KBM-7 (cell line): ENCODE measurements at places on chromosomes 12 and 14.
A peak's percentile ranks its signal among the peaks of the same experiment; 100 is the strongest.

GRCh38 chr12:122726080-122726558 is 4.5 kb downstream of the HCAR1 start:
- DNase-seq, result peak; percentile 89

DNA sequence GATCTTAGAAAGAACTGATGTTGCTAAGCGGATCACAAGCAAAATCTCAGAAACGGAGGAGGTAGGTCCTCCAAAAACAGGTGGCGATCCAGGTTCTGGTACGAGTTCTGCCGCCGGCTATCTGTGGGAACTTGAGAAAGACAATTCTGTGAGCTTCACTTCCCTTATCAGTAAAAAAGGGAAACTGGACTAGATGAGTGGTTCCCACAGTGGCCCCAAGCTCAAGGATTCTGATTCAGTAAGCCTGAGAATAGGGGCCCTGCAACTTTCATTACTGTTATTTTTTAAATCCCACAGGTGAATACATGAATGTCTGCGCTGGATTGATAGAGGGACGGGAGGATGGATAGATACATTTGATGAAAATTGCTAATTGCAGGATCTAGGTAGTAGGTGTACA is 160.2 kb downstream of the PPM1H start:
- peak; percentile 27 for DNase-seq

- DNase-seq, result no peak
These were observed 68.3 kb downstream of the DERA start for GRCh38 chr12:15979096-15980092.

DNA sequence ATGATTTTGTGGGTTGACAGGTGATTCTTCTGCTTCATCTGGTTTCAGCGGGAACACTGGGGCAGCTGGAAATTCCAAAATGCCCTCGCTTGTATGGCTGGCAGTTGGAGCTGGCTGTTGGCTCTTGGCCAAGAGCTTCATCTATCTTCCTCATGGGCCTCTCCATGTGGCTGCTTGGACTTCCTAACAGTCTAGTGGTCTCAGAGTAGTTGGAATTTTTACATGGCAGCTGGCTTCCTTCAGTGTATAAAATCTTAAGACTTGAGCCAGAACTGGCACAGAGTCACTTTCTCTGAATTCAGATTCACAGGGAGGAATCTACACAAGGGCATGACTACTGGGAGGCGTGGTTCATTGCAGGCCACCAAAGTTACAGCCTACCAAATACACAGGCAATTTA is 204.9 kb upstream of the RMST start:
- no peak for DNase-seq

DNA sequence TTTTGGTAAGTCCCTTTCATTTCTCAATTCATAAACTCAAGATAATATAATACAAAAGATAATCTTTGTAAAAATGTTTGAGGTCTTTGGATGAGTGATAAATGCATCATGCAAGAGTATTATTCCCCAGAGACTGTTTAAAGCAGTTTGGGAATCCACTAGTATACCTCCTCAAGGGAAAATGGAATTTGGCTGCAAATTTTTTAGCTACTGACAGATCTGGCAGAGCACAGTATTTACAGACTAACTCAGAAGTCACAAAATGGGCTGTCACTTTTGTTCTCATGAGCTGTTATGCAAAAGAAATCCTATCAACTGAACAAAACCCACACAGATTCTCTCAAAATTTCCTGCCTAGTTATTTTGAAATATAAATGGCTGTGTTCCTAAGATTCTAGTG is 9.9 kb downstream of the SPIC start:
- no peak for DNase-seq

GRCh38 chr12:65720136-65721130 is 103.8 kb upstream of the HMGA2 start:
- DNase-seq, result no peak

GRCh38 chr14:21440859-21441258 is 15.1 kb downstream of the CHD8 start:
- peak; percentile 44 for DNase-seq

- DNase-seq, result peak; percentile 45
These were observed 4.1 kb downstream of the TUBA1B start for GRCh38 chr12:49126852-49127763.

GRCh38 chr12:108337235-108338223 is 1.6 kb downstream of the CMKLR1 start:
- DNase-seq, result peak; percentile 48

GRCh38 chr12:115312901-115313300 is 628.9 kb upstream of the TBX3 start:
- no peak for DNase-seq

DNA sequence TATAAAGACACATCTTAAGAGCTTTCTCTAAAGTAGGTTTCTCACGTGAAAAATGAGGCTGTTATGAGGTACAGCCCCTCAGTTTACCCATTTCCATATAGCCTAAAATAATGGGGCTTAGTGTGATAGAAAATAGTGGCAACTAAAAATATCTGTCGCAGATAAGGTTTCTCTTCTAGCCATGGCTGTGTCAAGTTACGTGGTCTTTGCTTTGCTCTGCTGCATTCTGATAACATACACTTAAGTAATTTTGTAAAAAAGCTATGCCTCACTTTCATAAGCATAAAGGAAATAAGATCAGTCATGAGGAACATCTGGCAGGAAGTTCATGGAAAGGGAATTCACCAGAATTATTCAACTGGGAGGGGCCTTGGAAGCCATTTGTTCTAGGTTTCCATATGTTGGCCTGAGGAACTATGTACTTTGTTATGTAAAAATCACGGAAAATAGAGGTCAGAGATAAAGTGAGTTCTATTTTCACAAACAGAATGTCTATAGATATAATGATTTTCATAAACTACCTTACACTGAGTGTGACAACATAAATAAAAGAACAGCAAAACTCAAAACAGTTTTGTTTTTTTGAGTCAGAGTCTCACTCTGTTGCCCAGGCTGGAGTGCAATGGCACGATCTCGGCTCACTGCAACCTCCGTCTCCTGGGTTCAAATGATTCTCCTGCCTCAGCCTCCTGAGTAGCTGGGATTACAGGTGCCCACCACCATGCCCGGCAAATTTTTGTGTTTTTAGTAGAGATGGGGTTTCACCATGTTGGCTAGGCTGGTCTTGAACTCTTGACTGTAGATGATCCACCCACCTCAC is 195.6 kb upstream of the KRR1 start:
- DNase-seq, result peak; percentile 69

DNA sequence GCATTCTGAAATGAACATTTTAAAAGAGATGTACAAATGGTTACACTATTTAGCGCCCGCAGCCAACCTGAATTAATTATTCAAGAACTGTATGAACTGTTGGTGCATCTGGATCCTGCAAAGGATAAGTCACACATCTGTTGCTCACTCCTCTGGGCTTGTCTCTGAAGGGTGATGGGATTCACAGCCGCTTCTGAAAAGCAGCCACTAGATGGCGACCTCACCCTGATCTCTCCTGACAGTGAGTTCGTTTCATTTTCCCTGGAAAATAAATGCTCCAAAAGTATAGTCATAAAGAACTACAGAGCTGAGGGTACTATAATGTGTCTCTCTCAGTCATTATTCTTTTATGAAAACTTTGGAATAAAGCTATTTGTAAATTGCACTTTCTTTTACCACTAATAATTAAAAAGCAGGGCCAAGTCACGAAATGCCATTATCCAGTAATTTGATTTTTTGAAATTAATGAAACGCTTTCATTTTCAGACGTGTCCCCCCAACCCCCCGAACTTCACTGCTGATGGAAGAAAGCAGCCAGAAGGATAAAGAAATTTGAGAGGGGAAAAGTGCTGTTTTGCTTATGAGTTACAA is 789.6 kb downstream of the NRXN3 start:
- DNase-seq, result peak; percentile 59

GRCh38 chr12:52438305-52439301 is 4.4 kb upstream of the KRT75 start:
- DNase-seq, result no peak

DNA sequence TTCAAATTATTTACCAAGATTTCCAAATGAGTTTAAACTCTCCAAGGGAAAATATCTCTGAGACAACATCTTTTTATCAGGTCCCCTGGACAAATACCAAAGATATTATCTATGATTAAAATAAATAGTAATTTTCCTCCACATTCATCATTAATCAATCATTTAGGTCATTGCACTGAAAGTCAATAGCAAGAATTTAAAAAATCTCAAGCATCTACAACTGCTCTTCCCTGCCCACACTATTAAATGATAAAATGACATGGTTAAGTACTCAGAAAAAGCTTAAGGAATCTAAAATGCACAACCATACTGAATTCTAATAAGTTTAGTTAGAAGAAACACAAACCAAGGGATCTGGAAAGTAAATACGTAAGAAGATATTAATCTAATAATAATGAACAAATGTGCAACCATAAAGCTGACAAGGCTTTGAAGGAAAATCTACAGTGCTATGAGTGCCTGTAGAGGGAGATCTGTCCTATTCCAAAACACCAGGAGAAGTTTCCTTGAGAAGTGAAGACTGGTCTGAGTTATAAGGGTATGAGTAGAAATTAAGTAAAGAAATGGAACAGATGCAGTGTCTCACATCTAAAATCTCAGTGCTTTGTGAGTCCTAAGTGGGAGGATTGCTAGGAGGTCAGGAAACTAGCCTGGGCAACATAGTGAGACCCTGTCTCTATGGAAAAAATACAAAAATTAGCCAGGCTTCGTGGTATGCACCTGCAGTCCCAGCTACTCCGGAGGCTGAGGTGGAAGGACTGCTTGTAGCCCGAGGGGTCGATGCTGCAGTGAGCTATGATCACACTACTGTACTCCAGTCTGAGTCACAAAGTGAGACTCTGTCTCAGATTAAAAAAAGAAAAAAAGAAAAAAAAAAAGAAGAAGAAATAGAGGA is 19.2 kb downstream of the INTS13 start:
- DNase-seq, result no peak

GRCh38 chr12:41908206-41908605 is 236.5 kb downstream of the GXYLT1 start:
- no peak for DNase-seq

DNA sequence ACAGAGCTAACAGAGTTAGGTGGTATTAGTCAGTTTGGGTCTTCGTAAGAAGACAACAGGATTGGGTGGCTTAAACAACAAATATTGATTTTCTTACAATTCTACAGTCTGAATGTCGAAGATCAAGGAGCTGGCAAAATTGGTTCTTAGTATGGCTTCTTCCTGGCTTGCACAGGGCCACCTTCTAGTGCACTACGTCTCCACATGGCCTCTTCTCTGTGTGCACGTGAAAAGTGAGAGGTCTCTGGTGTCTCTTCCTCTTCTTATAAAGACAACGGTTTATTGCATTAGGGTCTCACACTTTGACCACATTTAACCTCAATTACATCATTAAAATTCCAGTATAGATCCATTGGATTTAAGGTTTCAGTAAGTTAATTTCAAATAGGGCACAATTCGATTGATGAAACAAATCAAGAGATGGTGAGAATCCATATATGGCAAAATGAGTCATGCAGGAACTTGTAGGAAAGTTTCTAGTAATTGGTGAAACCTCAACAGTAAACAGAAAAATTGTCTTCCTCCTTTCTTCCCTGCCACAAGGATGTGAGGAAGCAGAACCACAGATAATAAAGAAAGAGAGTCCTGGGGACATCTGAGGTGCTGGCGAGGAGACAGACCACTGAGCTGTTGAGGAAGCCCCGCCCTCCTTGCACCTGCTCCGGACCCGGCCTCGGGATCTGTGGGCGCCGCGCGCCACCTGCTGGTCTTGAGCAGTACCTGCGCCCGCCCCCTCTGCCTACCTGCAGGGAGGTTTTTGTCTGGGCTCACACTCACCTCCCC is 846.7 kb downstream of the TMEM121 start:
- DNase-seq, result peak; percentile 67

- DNase-seq, result peak; percentile 21
These were observed 125.7 kb upstream of the KRAS start for GRCh38 chr12:25376407-25376806.

DNA sequence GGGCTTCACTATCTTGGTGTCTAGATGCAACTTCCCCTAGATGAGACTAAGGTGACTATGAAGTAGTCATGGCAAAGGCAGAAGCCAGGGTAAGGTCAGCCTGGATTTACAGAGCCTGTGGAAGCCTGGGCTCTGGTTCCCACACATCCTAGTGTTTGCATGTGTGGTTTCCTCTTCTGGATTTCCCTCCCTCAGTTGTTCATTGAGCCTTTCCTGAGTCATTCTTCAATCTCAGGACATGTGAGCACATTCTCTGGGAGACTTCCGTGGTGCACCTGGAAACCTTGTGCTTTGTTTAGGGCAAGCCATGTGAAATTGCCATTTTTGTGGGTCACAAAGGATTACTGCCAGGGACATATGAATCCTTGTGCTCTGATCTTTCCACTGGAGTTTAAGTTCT is 236.6 kb downstream of the C12orf75 start:
- DNase-seq, result no peak

DNA sequence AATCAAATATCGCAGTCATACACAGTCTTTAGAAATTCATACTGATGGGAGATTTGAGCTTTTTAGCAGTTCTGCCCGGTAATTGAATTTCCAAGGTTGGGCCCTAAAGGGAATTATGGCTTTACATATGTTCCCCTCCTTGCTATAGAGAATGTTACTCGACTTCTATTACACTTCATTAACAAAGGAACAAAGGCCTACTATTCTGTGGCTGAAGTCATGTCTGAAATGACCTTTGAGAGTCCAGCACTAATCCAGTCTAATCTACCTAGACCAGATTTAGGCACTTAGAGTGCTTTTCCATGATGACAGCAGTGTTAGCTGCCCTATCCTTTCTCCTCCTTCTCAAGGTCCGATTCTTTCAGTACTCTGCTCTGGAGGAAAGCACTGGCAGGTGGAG is 305.3 kb downstream of the MED13L start:
- no peak for DNase-seq

DNA sequence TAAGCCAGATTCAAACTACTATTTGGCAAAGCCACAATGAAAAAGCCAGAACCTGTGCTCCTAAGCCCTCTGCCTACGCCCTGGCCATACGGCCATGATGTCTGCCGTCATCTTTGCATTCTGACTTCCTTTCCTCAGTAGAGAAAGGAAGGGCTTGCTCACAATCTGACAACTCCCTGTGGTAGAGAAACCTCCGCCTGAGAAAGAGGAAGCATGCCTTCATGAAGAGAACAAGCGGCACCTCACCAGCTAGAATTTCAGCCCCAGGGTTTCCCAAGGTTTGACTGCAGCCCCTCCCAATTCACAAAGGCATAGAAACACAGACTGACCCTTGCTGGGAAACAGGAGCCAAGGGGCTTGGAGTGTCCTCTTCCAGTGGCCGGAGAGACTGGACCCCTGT is 25.7 kb downstream of the TEP1 start:
- peak; percentile 76 for DNase-seq

DNA sequence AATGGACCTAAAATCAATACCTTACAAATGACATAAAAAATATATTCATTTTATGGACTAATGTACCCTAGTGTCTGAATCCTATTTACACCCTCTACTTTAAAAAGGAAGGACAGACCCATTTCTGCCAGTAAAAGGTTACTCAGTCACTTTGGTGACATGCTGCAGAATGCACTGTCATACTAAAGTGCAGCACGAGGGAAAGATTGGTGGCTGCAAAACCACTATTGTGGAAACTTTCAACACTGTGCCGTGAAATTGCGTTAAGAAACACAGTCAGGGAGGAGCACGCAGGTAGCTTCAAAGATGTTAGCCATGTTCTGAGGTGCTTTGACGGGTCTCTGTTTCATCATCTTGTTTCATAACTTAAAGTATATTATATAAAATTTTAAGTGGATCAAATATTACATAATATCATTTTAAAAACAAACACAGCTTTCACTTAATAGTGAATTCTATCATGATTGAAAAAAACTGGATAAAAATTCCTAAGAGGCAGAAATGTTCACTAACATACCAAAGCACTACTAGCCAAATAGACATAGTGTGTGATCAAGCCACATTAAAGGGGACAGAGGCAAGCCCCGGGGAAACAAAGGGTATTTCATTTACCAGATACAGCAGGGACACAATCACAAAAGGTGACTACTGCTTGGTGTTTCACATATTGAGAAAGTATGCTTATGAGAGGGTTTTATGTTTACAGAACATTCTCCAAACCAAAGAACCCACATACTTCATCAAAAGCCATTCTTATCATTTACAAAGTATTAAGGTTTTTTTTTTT is 330.8 kb upstream of the SOX5 start:
- DNase-seq, result no peak
